Neural progenitor cell (in vitro differentiated cells): ENCODE measurements at places on chromosomes 1 and 21. TPM values are rescaled to one million over a fixed set of nuclear protein-coding genes. Genes with fewer than 3 reads are reported as not detected.

GRCh38 chr1:154951901-154952657 lies 3.8 kb downstream of the PBXIP1 start:
- no peak for DNase-seq

PCBP3 gene
- 4.6 and 6.7 TPM in 2 replicates for total RNA-seq

GRCh38 chr1:22795366-22795714 lies 84.7 kb downstream of the EPHB2 start:
- DNase-seq, result no peak

- peak; percentile 34 for DNase-seq
These were observed 11.6 kb upstream of the TTC39A start for GRCh38 chr1:51341876-51342496.

DNA sequence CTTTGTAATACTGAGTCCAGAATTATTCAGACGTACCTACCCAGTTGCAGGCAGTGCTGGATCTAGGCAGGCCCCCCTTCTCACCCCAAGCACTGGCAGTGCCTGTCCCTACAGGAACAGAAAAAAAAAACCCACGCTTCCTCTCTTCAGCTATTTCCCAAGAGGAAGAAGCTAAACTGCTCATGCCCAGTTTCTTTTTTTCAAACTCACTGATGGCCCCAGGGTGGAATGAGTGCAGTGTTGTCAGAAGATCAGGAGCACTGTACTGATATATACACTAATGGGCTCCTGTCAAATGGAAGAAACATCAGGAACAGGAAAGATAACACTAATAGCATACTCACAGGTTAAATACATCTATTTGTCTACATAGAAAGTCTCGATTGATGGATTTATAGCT lies 28.2 kb upstream of the DOCK7 start:
- no peak for DNase-seq

UBL4B gene
- not detected in 2 replicates for total RNA-seq

DNA sequence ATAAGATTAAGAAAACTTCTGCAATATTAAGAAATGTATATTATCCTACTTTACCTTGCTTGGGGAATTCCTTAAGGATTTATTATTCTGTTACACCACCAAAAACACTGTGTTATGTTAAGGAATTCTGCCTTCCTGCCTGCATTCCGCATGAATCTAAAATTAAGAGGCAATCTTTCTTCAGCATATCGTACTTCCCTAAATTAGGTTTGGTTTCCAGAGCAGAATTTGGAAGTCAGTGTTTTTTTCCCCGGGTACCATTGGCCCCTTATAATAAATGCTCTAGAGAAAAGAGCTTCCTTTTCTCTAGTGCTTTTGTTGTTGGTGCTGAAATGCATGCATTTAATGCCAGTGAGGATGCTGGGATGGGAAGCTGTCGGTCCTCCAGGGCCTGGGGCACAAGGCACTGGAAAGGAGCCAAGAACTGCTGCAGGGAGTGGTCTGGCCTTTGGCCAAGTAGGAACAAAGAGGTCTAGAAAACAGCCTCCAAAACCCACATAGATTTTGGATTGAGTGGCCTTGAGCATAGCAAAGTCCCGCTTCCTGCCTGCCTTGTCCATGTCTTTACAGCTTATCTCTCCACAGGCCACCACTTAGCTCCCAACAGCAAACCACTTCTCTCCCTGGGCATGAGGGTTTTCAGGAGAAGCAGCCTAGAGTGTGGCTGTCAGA lies 69.9 kb downstream of the RRAGC start:
- DNase-seq, result no peak

GRCh38 chr1:214569357-214570004 lies 18.1 kb upstream of the PTPN14 start:
- no peak for DNase-seq

DNA sequence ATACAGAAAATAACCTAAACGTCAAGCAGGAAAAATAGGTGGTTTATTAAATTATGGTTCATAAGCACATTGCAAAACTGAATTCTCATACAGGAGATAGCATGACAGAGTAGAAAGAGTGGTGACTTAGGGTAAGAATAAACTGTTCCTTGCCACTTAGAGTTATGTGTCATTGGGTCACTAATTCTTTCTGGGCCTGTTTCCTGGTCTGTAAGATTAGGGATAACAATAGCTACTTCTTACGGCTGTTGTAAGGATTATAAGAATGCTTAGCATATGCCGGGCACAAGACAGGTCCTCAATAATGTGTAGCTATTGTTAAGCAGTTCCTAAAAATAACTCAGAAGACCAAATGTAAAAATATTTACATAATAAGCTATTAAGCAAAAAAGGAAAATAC lies 24.2 kb downstream of the SNRNP40 start:
- no peak for DNase-seq

GRCh38 chr1:174964261-174964971 lies 35.3 kb upstream of the CACYBP start:
- no peak for DNase-seq

PCSK9 gene
- 4.5 and 13.7 TPM in 2 replicates for total RNA-seq

CHIT1 gene
- 0.03 and 0.11 TPM in 2 replicates for total RNA-seq

GRCh38 chr1:9110669-9111356 lies 18.1 kb downstream of the GPR157 start:
- DNase-seq, result peak; percentile 86

DNA sequence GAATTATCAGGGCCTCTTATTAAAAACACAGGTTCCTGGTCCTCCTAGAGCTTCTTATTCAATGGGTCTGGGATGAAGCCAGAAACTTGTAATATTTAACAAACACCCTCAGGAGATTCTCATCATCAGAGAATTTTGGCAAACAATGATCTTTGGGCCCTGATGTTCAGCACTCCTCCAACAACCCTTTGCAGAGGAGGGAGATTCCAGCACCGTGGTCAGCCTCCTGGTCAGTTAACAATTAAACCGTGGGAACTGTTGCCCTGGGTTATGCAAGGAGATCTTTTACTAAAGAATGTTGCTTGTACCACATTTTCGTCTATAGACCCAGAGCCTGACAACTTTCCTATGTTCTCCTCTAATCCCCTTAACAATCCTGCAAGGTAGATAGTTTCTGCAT lies 294.4 kb downstream of the PLPP3 start:
- peak; percentile 11 for DNase-seq

FAM72C gene
- 8.1 and 14.8 TPM in 2 replicates for total RNA-seq

DNA sequence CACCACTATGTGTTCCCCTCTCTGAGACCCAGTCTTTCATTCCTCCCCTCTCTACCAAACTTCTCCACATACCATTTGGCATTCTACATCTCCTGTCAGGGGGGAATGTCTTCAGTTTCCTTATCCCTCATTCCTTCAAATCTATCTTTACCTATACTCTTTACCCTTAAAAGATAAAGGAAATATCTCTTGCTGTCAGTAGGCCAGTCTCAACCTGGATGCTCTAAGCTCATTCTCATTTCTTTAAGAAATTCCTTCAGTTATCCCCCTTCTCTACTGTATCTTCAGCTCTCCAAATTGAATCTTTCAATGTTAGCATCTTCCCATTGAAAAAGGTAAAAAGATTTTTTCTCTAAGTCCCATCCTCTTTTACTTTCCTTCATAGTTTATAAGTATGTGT lies 6.5 kb downstream of the RO60 start:
- DNase-seq, result no peak

NIBAN1 gene
- total RNA-seq, result 0.15 and 0.36 TPM in 2 replicates

DNA sequence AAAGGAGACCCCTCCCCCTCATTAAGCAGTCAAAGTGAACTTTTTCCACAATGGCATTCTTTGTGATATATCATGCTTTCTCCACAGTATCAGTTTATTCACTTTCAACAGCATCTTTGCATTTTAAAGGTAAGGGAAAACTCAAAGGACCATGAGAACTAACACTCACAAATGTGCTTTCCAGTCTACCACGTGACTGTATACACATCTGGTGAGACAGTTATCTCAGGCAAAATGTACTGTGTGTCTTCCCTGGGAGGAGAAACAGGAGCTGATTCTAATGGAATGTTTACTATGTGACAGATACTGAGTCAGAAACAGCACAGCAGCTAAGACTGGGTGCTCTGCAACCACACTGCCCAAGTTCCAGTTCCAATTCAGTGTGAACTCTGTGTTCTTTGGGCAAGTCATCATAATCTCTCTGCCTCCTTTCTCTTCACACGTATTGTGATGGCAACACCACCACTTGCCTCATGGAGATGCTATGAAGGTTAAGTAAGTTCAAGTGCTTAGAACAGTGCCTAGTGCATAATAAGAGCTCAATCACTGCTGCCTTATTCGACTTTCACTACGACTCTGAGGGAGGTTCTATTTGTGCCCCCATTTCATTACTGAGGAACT lies 79.0 kb downstream of the SLC45A1 start:
- DNase-seq, result no peak

VANGL2 gene
- total RNA-seq, result 23.0 and 46.6 TPM in 2 replicates

KCNE2 gene
- total RNA-seq, result 0.19 TPM in 1 of 2 replicates, not detected in the other

KIF1B gene
- 49.8 and 52.0 TPM in 2 replicates for total RNA-seq

BCAS2 gene
- total RNA-seq, result 46.0 and 92.1 TPM in 2 replicates

GRCh38 chr1:220983877-220984635 lies 104.8 kb downstream of the HLX start:
- peak; percentile 45 for DNase-seq

GRCh38 chr1:245717611-245718010 lies 562.8 kb downstream of the KIF26B start:
- DNase-seq, result no peak

SNRNP40 gene
- 163 and 179 TPM in 2 replicates for total RNA-seq
